ENCODE measurements at places on chromosomes 7 and 10.

DNA sequence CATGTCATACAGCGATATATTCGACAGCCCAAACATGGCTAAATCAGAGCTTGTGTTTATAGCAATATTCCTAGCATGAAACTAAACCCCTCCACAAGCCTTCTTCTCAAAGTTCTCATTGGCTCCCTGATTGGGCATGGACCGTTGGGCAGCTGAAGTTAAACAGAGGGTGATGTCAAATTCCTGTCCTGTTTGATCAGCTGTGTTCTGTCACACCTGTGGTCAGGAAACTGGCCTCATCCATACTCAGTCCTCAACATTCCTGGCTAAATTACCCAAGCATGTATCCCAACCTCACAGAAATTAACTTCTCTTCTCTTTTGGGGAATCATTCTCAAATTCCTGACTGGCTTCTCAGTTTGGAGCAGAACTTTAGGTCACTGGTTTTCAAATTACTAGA lies 107.9 kb downstream of the ODAD2 start:
- DNase-seq, result no peak

- DNase-seq, result no peak
These were observed 82.0 kb downstream of the VWC2 start for GRCh38 chr7:49855281-49855980.

DNA sequence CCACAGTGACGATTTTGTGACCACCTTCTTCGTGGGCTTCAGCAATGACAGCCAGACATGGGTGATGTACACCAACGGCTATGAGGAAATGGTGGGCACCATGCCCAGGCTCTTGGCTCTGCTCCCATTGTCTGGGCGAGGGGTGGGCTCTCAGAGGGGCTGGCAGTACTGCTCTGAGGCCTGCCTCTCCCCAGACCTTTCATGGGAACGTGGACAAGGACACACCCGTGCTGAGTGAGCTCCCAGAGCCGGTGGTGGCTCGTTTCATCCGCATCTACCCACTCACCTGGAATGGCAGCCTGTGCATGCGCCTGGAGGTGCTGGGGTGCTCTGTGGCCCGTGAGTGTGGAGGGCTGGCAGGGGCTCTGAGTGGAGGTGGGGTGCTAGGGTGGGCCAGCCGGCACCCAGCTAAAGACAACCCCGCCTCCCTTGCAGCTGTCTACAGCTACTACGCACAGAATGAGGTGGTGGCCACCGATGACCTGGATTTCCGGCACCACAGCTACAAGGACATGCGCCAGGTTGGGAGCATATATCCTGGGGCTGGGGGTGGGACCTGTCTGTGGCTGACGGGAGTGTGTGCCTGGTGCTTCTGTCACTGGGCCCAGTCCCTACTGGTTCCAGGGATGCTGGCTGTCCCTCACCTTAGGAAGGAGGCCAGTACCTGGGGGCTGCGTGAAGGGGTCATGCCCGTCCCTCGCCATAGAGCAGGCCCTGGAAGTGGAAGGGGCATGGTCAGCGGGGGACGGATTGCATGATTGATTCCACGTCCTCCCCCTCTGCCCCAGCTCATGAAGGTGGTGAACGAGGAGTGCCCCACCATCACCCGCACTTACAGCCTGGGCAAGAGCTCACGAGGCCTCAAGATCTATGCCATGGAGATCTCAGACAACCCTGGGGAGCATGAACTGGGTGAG lies 6.8 kb downstream of the AEBP1 start:
- DNase-seq, result no peak

DNA sequence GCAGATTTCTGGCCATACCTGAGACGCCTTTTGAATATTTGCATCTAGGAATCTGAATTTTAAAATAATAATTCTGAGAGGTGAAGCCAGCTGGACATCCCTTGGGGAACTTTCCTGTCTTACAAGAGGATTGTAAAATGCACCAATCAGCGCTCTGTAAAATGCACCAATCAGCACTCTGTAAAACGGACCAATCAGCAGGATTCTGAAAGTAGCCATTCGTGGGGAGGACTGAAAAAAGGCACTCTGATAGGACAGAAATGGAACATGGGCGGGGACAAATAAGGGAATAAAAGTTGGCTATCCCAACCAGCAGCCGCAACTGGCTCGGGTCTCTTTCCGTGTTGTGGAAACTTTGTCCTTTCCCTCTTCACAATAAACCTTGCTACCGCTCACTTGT lies 9.9 kb downstream of the PPIF start:
- no peak for DNase-seq

- no peak for DNase-seq
These were observed 178.8 kb downstream of the ARL4A start for GRCh38 chr7:12866207-12866606.

- no peak for DNase-seq
These were observed 929 bp upstream of the HGF start for GRCh38 chr7:81770728-81771223.

- DNase-seq, result no peak
These were observed 16.5 kb downstream of the CD36 start for GRCh38 chr7:80654887-80655340.

- DNase-seq, result no peak
These were observed 44.0 kb downstream of the CREB3L2 start for GRCh38 chr7:137957887-137958286.

- peak; percentile 60 for DNase-seq
These were observed 125.9 kb downstream of the GRK5 start for GRCh38 chr10:119333146-119333792.

DNA sequence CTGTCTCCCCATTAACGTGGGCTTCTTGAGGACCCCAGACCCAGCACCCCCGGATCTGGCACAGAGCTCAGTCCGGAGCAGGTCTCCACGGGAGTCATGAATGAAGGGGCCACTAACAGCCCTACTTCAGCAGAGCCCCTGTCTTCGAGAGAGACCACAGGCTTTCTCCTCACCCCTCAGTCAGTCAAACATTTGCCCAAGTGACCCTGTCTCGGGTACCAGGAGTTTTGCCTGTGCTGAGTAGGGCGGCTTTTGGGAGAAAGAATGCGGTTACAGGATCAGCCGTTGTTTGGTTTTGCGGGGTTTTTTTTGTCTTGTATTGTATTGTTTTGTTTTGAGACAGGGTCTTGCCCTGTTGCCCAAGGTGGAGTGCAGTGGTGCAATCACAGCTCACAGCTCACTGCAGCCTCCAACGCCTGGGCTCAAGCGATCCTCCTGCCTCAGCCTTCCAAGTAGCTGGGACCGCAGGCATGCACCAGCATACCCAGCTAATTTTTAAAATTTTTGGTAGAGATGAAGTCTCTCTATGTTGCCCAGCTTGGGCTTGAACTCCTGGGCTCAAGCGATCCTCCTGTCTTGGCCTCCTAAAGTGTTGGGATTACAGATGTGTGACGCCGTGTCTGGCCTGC lies 16.5 kb downstream of the ADAP1 start:
- DNase-seq, result no peak

- no peak for DNase-seq
These were observed 422.8 kb upstream of the ZMIZ1 start for GRCh38 chr10:78645975-78646374.

DNA sequence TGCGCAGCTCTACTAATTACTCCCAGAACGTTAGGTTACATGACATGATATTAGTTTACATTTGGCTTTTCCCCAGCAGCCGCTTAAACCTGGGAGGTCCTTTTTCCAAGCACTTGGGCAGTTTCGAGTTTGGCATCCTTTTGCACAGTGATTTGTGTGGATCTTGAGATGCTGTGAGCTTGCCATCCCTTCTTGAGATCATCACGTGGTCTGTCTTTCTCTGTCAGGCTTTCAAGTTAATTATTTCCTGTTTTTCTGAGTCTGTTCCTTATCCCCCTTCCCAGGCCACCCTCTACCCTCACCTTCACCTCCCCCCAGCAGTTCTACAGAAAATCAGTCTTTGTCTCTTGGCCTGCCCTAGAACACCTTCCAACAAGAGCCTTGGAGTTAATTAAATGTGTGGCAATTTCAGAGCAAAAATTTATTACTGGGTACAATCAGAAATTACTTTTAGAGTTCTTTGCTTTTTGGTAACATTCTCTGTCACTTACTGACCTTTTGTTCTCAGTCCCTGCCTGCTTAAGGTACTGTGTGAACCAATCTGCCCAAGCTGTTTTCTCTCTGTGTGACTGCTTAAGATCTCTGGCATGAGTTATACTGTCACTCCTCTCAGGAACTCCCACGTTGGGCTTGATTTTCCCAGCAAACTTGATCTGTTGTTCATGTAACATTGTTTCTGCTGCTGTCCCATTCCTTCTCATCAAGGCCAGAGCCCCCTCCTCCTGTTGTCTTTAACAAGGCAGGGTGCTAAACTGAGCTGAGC lies 3.1 kb upstream of the SLF2 start:
- DNase-seq, result no peak

- DNase-seq, result no peak
These were observed 309.1 kb downstream of the LRMDA start for GRCh38 chr10:75740541-75740940.

GRCh38 chr7:50209461-50210135 lies 94.9 kb upstream of the IKZF1 start:
- DNase-seq, result no peak

DNA sequence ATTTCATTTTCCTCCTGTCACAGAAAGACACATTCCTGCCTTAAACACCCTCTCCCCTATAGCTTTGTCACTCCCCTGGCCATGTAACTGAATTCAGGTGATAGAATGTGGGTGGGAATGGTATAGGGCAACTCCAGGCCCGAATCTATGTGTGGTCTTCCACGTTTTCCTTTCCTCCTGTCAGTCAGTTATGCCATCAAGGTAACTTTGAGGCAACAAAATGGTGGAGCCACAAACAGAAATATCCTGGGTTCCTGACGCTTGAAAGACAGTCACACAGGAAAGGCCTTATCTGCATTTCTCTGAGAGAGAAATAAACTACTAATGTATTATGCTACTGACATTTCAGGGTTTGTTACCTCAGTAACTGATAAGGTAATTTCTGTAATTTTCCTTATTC lies 326.8 kb downstream of the HPSE2 start:
- no peak for DNase-seq

DNA sequence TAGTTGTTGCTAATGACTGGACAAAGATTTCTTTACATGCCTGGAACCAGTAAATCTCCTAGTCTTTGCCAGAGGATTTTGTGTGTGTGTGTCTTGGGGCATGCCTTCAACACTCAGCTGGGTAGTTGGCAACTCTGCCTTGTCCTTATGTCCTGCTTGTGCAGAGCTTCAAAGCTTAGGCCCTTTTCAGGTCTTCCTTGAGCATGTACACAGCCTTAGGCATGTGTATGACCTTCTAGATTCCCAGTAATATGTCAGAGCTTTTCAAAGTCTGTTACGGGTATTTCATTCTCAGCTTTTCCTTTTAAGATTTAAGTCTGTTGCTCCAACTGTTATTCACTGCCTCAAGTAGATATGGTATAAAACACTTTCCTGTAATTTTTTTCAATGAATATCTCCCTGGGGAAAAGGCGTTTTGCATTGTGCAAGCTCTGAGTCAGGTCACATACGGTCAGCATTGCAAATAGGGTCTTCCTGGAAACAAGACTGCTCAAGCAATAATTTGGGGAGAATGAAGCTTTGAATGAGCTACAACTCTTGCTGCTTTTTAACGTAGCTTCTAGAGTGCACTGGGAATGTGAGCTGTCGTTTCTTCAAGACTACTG lies 25.5 kb downstream of the SHOC2 start:
- no peak for DNase-seq

DNA sequence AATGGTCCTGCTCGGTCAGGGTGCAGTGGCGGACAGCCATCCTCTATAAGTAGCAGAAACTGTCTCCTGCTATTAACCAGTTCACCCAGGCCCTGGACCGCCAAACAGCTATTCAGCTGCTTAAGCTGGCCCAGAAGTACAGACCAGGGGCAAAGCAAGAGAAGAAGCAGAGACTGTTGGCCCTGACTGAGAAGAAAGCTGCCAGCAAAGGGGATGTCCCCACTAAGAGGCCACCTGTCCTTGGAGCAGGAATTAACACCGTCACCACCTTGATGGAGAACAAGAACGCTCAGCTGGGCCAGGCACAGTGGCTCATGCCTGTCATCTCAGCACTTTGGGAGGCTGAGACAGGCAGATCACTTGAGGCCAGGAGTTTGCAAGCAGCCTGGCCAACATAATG lies 5.6 kb upstream of the NSUN5 start:
- no peak for DNase-seq

- no peak for DNase-seq
These were observed 129.6 kb downstream of the ATP6V0E2 start for GRCh38 chr7:150003304-150003810.

DNA sequence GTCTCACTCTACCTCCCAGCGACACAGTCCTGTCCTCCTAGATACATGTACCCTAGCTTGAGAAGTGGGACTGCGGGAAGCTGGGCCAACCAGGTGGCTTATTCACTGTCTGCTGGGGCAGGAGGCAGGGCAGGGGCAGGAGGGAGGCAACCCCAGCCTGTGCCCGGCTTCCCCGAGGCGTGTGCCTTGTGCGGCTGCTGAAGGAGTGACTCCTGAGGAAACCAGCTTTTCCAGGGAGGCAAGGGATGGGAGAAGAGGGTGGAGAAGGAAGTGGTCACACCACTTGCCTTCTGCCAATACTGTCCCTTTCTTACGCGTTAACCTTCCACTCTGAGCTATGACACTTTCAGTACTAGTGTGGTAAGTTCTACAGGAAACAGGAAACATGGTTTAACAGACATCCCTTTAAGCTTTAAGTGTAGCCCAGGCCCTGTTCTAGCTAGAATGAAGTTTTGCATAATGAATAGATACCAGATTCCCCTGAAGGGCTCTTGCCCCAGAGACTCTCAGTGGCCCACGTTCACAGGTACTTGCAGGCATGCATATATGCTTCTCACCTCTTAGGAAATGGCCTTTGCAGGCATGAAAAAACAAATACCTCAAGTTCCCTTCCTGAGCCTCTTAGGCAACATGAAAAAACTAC lies 40.6 kb downstream of the SYPL1 start:
- DNase-seq, result no peak

DNA sequence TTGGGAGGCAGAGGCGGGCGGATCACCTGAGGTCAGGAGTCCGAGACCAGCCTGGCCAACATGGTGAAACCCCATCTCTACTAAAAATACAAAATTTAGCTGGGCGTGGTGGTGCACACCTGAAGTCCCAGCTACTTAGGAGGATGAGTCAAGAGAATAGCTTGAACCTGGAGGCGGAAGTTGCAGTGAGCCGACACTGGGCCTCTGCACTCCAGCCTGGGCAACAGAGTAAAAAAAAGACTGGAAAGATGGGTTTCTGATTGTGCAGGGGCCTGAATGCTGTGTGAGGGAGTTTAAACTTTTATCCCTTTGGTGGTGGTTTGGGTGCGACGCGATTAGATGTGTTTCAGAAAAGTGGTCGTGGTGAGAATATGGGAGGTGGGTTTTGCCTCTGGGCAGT lies 1.8 kb downstream of the CHST12 start:
- DNase-seq, result no peak

DNA sequence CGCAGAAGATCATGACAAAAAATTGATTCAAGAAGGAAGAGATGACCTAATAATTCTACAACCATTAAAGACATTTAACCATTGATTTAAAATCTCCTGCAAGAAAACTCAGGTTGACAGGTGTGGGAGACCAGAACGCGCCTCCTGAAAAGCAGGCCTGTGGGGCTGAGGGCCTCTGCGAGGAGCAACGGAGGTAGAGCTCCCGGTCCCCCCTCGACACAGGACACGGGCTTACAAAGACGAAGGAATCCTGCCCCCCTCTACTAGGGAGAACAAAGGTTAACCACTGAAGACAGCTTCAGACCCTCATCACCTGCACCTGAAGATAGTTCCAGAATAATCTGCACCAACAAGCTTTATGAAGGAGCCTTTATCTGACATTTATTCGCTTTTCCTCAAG lies 55.9 kb upstream of the INPP5A start:
- no peak for DNase-seq
